ENCODE measurements at places on chromosomes 16 and 17.

DNA sequence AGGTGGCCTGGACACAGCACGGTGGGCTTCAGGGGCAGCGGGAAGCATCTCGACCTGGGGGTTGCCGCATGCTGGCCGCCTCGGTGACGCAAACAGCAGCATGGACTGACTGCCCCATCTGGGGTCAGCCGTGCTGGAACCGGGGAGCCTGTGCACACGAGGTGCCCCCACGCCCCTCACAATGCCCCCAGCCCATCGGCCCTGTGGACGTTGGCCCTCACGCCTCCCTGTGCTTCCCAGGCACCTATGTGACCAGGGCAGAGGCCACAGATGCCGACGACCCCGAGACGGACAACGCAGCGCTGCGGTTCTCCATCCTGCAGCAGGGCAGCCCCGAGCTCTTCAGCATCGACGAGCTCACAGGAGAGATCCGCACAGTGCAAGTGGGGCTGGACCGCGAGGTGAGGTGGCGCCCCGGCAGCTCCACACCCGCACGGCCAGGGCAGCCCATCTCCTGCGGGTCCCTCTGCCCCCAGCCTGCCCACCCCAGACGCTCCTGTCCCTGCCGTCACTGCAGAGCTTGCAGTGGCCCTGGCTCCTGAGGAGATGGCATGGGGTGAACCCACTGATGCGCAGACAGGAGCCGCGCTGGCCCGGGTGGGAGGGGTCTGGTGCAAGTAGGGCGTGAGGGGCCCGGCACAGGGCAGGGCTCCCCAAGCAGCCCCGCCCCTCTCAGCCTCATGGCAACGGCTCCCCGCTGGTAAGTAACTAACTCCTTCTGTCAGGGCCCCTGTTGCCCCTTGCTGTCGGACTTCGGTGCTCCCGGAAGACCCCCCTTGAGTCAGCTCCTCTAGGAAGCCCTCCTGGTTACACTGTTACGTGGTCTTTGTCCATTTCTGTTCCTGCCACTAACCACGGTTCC, 13.6 kb downstream of the CDH15 start:
- DNase-seq: no peak

- no peak for DNase-seq
These were observed 6.8 kb upstream of the TCAP start for GRCh38 chr17:39658346-39658745.

- no peak for DNase-seq
These were observed at the start of gene MARCHF10 for GRCh38 chr17:62807812-62808575. Gene MARCHF10, minus strand, starts transcription at chr17:62808314. Its CDS starts 6,579 bp downstream, at chr17:62801735.

GRCh38 chr16:24130494-24131085, 125.5 kb upstream of the CACNG3 start:
- DNase-seq: no peak

DNA sequence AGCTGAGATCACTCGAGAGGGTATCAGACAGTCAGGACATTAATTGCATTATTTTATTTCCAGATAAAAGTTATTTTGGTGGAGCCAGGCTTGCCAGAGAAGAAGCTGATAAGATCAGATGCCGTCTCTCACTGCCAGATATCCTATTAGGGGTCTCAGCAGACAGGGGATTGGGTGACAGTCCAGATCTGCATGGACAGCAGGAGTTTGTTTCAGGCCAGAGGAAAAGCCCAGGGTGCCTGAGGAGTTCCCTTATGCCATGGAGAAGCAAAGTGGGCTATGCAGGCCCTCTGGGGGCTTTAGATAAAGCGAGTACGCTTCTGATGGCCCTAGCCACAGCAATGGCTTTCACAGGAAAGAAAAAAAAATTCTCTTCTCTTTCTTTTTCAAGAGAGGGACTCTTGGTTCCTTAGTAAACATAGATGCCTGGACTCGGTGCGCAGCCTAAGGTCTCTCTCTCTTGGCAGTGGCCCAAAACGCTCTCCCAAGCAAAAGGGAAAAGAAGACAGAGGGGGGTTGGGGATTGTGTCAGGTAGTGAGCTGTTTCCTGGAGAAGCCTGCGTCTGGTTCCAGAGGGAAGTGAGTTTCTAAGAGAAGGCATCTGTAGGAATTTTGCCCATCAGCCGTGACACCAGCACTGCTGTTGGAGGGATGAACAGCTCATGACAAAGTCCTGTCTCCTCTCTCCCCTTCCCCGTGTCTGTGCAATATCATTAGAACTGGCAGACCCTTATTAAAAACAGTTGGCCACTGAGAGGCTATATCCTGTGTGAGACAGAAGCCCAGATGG, 166.3 kb upstream of the FOXF1 start:
- DNase-seq: no peak

DNA sequence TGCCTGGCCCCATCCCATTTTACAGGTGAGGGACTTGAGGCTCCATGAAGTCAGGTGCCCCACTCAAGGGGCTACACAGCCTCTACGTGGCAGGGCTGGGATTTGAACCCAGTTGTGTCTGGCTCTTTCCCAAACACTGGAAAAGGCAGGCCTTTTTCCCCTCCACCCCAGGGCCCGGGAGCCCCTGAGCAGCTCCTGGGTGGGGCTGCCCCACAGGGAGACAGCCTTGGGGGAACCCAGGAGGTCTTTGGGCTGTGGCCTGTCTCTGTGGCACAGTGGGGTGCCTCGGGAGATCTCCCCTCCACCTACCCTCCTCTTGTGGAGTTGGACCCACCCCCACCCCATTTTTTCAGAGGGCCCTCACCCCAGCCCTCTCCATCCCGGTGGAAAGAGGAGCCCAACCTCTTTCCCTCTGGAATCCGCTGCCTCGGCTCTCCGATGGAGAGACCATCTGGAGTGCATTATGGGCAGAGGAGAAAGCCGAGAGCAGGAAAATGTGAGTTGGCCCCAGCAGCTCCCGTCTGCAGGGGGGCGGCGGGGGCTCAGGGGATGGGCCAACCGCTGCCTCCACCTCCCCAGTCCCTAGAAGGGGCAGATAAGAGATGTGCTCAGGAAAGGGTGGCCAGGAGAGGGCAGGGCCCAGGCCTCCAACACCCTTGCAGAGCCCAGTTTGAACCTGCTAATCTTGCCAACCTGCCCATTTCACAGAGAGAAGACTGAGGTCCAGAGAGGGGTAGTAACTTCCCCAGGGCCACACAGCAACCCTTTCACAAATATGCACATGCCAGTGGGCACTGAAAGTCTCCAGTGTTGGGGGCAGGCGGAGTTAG, 15.4 kb upstream of the TMEM92 start:
- DNase-seq: no peak

DNA sequence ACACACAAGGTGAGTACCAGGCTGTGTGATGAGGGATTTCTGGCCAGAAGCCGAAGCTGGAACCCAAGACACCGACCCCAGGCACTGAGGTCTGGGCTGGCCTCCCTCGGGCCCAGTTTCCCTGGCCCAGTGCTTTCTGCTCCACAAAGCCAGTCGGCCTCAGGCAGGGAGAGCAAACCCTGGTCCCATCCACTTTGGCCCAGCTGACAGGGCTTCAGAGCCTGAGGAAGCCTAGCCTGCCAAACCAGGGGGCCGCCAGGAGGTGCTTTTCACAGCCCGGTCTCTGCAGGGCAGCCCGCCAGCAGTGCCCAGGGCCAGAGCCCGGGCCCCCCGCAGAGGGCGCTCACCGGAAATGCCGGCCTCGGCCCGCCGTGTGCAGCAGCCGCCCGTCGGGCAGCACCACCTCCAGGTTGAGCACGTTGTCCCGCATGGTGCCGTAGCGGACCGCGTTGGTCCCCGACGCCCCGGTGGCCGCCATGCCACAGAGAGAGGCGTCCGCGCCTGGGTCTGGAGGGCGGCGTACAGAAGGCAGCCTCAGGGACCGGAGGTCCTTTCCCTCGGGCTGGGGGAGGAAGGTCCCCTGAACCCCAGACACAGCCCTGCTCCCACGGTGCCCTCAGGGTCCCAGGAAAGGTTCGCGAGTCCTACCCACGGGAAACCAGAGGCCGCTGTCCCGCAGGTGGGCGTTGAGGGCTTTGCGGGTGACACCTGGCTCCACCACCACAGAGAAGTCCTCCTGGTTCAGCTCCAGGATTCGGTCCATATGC, 2.2 kb downstream of the LDHD start:
- no peak for DNase-seq

DNA sequence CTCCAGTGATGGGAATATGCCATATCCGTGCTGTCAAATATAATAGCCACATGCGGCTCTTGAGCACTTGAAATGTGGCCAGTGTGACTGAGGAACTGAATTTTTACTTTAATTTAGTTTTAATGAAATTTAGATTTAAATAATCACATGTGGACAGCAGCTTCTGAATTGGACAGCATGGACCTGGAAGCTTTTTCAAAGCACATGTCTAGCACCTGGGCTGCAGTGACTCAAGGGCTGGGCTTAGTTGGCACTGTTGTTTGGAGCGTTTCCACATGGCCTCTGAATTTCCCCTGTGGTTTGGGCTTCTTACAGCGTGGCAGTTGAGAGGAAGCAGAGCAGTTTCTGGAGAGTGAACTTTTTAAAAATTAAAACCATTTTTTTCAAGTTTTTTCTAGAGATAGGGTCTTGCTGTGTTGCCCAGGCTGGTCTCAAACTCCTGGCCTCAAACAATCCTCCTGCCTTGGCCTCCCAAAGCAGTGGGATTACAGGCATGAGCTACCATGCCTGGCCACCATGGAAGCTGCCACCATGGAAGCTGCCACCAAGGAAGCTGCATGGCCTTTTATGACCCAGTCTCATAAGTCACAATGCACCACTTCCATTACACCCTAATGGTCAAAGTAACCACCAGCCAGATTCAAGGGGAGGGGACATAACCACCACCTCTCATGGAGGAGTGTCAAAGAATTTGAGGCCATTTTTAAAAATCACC, 6.7 kb upstream of the TOB1 start:
- no peak for DNase-seq

- no peak for DNase-seq
These were observed 193.6 kb downstream of the RPTOR start for GRCh38 chr17:80738020-80738808.

GRCh38 chr17:29617125-29617480, 5.6 kb downstream of the CORO6 start:
- peak; percentile 71 for DNase-seq

DNA sequence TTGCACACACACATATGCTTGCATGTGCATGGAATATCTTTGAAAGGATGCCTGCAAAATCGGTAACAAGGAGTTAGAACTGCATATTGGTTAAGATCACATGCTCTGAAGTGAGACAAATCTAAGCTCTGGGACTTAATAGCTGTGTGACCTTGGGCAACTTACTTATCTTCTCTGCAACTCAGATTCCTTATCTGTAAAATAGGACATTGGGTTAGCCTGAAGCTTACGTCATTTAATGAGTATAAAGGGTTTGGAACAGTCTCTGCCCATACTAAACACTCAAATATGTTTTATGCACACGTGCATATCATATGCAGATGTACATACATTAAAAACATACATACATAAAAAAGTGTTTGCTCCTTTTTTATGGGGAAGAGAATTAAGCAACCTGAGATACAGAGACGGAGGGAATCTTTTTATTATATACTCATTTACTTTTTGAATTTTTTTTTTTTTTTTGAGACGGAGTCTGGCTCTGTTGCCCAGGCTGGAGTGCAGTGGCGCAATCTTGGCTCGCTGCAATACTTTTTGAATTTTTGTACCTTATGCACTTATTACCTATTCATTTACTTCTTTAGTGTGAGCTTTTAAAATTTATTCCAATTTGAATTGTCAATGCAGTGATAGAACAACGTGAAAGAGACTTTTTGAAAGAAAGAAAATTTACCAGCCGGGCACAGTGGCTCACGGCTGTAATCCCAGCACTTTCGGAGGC, 206.2 kb downstream of the CCDC182 start:
- no peak for DNase-seq

GRCh38 chr17:73508057-73508930, 136.0 kb downstream of the SDK2 start:
- no peak for DNase-seq

DNA sequence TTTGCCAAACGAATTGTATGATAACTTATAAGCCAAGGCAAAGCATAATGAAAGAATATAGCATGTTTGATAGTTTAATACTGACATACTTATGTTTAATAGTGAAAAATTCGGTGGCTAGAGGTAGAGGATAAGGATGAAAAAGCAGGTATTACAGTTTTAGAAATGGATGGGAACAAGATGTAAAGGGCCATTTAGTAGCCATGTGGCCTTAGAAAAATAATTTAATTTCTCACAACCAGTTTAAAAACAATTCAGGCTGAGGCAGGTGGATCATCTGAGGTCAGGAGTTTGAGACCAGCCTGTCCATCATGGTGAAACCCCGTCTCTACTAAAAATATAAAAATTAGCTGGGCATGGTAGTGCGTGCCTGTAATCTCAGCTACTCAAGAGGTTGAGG, 119.5 kb upstream of the NACA2 start:
- DNase-seq: no peak

DNA sequence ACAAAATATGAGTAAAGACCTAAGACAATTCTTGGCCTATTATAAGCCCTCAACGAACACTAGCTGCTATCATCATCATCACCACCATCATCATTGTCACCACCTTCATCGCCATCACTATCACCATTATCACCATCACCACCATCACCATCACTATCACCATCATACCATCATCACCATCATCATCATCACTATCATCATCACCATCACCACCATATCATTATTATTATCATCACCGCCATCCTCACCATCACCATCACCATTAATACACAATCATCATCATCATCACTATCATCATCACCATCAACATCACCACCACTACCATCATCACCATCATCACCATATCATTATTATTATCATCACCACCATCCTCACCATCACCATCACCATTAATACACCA, 82.5 kb downstream of the RGS9 start:
- no peak for DNase-seq

GRCh38 chr17:77301694-77302266, 161.0 kb downstream of the SEC14L1 start:
- no peak for DNase-seq

- DNase-seq: no peak
These were observed 4.3 kb upstream of the SETD6 start for GRCh38 chr16:58510776-58511628.

GRCh38 chr16:64586781-64587180, 535.1 kb downstream of the CDH11 start:
- no peak for DNase-seq

GRCh38 chr16:68978303-68978954, 127.0 kb upstream of the HAS3 start:
- no peak for DNase-seq

GRCh38 chr16:636206-637080, at the start of gene METTL26:
Gene METTL26, minus strand, starts transcription at chr16:636305. Its CDS starts 15 bp downstream, at chr16:636290.
- DNase-seq: peak; percentile 87

DNA sequence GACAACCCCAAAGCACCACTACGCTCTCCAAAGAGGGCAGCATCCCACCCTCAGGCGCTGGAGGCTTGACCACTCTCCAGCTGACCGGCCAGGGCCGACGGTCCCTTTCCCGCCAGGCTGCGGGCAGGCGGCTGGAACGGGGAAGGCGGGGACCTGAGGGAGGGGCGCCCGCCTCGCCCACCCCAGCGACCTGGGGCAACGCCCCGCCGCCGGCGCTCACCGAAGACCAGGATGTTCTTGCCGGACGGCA, 431 bp downstream of the DYNC1LI2 start:
- DNase-seq: no peak

All from GM12864 (cell line).